ENCODE measurements at places on chromosomes 12 and 14.

DNA sequence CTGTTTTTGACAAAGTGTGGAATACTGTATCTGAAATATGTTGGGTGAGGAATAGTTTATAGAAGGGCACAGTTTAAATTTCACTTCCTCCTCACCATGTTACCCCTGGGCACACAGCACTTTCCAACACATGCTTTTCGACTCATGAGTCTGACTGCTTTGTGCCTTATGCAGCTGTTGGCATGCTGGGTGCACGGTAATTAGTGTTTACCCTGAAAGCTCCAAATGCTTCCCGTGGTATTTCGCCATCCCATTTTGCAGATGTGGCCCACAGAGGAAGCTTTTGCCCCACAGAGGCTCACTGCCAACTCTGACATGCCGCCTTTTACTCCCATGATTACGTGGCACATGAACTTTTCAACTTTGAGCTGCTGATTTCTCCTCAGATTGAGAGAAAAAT is 168.6 kb downstream of the PRKCH start:
- no peak for DNase-seq

- no peak for DNase-seq
These were observed 47.2 kb downstream of the SPPL3 start for GRCh38 chr12:120856980-120857379.

DNA sequence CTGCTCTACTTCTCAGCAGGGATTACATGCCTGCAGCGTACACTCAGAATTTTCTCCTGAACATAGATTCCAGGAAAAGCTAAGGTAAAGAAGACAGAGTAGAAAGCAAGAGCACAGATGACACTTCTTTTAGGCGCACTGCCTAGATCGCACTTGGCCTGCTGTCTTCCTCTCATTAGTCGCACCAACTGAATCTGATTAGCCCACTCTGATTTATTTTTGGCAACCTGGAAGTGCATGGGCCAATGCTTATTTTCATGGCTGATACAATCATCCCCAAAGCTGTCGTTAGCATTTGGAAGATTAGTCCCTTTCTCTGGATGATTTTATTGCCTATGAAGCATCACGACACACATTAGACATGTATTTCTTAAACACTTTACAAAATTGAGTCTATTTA is 152.5 kb downstream of the PTPRO start:
- no peak for DNase-seq

- no peak for DNase-seq
These were observed 12.9 kb downstream of the BCL2L14 start for GRCh38 chr12:12083688-12084087.

DNA sequence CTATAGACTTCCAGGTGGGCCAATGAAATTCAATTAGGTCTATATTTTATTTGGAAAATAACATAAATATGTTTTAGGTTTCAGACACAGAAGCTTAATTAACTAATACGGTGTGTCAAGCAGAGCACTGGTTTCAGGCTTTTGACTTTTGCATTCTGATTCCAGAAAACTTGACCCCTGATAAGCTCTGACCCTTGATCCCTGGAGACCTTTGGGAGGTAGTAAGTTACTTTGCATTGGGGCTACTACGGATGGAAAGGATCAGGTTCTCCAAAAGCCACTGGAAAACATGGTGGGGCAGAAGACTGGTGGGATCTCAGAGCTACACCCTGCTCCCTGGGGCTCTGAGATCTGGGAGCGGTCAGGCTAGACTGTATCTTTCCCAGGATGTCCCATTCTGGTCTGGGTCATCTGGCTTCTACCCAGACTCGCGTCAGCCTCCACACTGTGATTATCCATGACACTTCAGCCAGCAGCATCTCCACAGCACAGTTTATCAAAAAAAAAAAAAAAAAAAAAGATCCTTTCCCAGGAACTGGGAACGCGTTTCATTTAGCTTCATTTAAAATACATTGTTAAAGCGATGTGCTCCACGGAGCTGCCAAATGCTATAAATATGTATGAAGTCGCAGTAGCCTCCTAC is 17.8 kb upstream of the EMP1 start:
- DNase-seq, result no peak

DNA sequence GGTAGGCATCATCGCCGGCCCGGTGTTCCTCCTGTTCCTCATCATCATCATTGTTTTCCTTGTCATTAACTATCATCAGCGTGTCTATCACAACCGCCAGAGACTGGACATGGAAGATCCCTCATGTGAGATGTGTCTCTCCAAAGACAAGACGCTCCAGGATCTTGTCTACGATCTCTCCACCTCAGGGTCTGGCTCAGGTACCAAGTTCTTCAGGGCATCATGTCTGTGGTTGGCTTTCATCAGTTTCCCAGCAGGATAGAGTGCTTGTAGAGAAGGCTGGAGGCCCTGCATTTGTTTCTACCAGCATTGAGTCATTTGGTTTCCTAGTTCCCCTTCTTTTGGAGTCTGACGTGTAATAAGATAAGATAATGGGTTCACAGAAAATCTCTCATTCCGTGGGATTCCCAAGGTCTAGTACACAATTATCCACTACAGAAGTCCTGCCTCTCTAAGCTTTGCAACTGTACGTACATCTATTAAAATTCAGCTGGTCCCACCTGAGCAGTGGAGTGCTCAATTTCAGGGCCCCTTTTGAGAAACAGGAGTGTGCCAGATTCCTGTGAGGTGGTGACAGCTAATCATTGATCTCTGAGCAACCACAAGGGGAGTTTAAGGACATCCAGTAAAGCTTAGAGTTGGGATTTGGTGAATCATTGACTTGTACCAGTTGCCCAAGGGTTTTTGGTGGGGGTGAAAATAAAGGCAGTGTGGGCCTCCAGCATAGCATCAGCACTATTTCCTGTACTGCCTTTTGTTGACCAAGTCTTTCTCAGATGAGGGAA is 25.1 kb downstream of the ACVR1B start:
- DNase-seq, result no peak

- no peak for DNase-seq
These were observed 10.4 kb upstream of the OSBPL8 start for GRCh38 chr12:76569685-76570604.

GRCh38 chr12:43118234-43118633 is 433.8 kb downstream of the ADAMTS20 start:
- DNase-seq, result no peak

DNA sequence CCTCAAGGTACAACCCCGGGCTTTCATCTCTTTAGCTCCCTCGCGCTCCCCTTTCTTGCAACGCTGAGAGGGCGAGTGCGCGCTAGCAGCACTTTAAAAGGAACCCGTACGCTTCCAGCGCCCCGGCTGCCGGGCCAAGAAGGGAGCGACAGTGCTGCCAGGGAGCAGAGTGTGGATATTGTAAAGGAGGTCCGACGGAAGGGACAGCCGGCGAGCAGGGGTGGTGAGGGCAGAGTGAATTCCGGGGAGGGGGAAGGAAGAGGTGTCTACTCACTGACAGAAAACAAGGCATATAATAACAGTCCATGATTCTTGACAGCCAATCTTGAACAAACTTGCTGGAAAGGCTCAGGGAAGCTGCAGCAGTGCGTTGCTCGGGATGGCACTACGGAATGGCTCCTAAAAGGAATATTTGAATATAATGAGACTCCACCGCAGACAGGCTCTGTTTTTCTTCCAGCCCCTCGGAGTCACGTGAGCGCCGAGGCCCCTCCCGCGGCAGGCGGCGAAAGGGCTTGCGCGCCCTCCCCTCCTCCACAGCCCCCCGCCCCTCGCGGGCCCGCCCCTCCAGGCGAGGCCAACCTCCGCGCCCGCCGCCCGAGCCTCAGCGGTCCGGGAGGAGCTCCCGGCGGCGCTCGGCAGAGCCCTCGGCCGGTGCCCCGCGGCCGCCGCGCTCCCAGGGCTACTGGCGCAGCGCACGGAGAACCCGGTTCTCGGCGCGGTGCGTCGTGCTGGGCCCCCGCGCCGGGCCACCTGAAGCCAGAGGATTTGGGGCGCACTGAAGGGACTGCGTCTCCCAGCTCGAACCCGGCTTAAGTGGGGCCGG is 3.4 kb downstream of the BMP4 start:
- no peak for DNase-seq

- DNase-seq, result no peak
These were observed 29.3 kb downstream of the PRKCH start for GRCh38 chr14:61350427-61351270.

DNA sequence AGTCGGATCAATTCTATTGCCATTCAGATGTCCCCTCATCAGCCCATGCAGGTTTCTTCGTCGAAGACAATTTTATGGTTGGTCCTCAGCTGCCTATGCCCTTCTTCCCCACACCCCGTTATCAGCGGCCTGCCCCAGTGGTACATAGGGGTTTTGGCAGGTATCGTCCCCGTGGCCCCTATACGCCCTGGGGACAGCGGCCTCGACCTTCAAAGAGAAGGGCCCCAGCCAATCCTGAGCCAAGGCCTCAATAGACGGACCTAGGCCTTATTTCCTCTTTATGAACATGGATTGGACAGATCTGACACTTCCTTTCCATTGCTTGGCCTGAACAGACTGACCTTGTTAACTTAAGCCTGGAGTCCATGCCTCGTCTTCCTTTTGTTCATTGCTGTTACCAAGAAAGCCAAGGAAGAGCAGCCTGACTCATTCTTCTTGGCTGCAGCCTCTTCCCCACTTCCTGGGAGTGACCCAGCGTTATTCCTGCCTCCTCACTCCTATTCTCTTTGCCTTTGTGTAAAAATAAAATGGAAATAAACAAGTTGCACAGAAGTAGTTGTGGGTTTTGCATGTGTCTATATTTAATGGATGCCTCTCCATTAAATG is 156.5 kb upstream of the AMIGO2 start:
- no peak for DNase-seq

- no peak for DNase-seq
These were observed 6.4 kb downstream of the MLXIP start for GRCh38 chr12:122084857-122085405.

Data from stimulated activated CD8-positive, alpha-beta memory T cell treated with anti-CD3 and anti-CD28 coated beads, Interleukin-4, amount 100 ng/mL, for 4 hours (primary cell).